Putamen (tissue), 1 donor: ENCODE measurements at places on chromosomes 5 and 9.

- no peak for DNase-seq
Observed at GRCh38 chr5:54927097-54927746, 58.2 kb downstream of the ESM1 start.

DNA sequence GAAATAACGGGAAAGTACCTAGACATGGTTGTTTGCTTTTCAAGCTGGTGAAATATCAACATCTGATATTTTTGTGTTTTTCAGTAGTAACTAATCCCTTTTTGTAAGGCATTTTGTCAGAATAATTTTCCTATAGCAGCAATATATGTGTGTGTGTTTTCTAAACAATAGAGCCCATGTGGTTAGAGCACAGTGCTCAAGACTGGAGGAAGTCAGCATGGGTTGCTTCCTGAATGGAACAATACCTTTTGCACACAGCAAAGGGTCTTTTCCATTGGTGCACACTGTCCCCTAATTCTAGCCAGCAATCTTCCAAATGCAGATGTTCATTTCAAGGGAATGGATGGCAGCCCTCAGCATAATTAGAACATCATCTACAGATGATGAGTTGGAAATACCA, 270.1 kb downstream of the AOPEP start:
- DNase-seq, result no peak

- DNase-seq, result no peak
Observed at GRCh38 chr5:167269146-167269545, 1022.3 kb upstream of the WWC1 start.

GRCh38 chr9:104177003-104177611, 83.0 kb downstream of the SMC2 start:
- DNase-seq, result no peak

GRCh38 chr5:41891066-41891707, 13.0 kb upstream of the RIMOC1 start:
- DNase-seq, result no peak

GRCh38 chr5:59722874-59723273, 170.7 kb downstream of the PDE4D start:
- DNase-seq, result peak; percentile 16

DNA sequence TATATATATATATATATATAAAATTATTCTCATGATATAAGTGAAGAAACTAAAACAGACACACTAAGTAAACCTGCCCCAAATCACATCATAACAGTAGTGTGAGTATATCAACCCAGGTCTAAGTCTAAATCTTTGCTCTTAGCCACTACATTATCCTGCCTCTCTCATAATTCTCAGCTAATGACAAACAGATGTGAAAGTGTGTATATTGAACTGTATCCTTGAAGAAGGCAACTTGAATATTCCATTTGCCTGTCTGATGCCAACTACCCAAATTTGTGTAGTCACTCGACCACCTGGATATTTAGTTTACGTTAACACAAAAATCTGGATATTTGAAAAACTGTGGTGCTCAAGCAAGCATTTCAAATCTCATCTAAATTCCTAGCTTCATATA, 97.4 kb downstream of the PPP2R2B start:
- no peak for DNase-seq

DNA sequence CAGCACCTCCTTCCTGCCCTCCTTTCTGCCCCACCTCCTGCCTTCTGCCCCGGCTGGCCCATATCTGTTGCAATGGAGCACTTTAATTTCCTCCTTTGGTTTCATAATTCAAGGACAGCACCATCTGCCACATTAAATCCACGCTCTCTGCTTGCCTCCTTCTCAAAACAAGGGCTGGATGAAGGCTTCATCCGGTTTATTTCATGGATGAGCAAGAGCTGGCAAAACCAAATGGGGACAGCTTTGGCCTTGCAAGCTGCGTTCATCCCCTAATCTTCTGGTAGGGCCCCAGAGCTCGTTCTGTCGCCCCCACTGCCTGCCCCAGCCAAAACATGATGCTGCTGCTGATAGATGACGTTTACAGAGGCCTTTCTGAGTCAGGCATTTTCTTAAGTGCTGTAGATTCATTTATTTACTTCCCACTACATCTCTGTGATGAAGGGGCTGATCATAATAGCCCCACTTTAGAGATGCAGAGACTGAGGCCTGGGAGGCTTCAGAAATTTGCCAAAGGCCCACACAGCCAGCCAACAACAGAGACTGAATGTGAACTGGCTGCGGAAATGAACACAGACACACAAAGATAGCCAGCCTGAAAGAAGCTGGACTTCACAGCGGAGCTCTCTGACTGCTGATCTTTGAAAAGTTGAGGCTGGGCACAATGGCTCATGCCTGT, 115.6 kb upstream of the CPEB4 start:
- no peak for DNase-seq

DNA sequence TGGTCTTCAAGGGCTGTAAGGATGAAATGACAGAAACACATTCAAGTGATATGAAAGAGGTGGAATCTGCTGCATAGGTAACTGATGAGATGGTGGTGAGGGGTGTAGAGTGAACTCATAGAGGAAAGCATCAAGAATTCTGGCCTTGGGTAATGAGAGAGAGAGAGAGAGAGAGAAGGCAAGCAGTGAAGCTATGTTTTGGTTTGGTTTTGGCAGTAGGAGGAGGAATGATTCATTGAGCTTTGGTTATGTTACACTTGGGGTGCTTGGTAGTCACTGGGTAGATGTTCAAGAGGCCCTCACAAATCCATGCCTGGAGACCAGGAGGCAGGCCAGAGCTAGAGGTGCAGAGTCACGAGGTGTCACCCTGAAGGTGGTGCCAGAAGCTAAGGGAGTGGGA, 89.5 kb downstream of the EGFLAM start:
- no peak for DNase-seq

- no peak for DNase-seq
Observed at GRCh38 chr5:148314731-148315130, 2.5 kb downstream of the SPINK7 start.

GRCh38 chr5:177594071-177594470, 2.1 kb downstream of the TMED9 start:
- no peak for DNase-seq

- no peak for DNase-seq
Observed at GRCh38 chr5:36897616-36898015, 21.0 kb downstream of the NIPBL start.

DNA sequence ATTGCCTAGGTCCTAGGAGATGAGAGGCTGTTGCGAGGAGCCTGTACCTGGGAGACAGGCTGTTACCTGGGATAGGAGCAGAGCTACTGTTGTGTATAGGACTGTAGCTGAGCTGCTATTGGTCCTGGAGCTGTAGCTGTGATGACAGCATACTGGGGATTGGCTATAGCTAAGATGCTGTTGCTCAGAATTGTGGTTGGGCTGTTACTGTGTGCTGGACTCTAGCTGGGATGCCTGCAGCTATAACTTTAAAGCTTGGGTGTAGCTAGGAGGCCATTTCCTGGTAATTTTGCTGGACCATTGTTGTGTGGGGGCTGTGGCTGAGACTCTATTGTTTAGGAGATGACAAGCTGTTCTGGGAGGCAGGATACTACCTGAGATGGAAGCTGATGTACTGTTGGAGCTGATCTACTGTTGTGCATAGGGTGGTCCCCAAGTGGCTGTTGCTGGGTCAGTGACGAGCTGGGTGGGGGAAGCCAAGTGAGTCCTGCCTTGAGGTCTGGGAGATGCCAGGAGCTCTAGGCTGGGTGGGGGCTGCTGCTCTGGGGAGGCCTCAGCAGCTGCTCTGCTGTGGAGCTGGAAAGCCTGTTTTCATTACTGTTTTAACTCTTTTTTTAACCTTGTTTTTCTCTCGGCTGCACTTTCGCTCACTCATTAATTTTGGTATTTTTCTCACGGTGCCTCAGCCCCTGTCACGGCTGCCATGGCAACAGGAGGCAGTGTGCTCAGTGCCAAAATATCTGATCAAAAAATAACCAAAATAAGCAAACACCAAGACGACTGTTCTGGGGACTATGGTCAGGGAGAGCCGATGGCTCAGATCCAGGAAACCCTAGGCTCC, 3.0 kb upstream of the PCDH1 start:
- no peak for DNase-seq

DNA sequence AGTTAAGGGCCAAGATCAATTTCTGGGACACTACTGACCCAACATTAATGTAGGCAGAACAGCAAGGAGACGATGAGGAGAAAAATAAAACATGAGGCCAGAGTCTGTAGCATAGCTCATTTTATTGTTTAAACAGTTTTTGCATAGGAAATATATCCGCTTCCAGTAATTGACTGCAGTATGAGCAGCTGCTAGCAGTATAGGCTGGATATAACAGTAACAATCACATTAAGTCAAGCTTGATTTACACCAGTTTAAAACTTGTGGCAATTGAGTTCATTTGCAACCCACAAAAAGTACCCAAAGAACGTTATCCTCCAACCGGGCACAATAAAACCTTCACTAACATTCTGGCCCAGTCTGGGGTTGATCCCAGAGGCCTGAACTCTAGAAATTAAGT, 232.2 kb downstream of the NFIB start:
- DNase-seq, result no peak

- DNase-seq, result peak; percentile 64
Observed at GRCh38 chr5:172364773-172365172, 81.2 kb upstream of the UBTD2 start.

DNA sequence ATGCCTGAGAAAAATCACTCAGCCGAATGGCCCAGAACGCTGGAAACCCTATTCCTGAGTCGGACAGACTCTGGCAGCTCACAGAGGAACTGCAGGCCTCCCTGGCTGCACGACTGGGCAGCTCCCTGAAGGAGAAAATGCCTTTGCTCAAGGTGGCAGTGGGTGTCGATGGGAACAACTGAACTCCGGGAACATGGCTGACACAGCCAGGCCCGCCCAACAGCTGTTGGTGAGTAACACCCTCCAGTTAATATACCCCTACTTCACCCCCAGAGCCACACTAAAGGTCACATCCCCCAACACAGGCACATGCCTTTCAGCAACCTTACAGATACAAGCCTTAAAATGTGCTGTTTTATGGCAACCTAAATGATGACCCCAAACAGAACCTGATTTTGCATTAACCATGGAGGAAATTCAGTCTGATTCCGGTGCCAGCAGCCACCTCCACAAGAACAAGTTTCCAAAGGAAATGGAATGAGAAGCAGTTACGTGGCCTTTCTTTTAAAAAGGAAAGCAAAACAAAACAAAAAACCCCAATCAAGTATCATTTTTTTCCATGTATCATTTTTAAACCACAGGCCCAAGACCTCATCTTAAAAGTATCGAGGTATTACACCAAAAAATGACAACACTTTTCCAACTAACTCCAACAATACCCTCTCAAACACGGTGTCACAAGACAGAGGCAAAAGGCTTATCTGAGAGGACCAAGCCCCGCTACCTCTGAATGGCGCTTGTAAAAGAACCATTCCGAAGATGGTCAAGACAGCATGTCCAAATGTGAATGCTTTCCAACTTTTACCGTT, 3.1 kb downstream of the KLF9 start:
- DNase-seq, result no peak

- DNase-seq, result no peak
Observed at GRCh38 chr9:89817151-89817950, 212.5 kb downstream of the GADD45G start.

DNA sequence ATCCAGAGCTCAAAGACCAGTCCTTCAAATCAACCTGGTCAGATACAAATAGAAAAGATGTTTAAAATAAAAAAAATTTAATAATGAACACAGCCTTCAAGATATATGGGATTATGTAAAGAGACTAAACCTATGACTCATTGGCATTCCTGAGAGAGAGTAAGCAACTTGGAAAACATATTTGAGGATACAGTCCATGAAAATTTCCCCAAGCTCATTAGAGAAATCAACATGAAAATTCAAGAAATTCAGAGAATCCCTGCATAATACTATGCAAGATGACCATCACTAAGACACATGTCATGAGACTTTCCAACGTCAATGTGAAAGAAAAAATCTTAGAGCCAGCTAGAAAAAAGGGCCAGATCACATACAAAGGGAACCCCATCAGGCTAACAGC, 512.9 kb upstream of the PTGER4 start:
- no peak for DNase-seq

GRCh38 chr5:83015676-83016075, 61.5 kb downstream of the TMEM167A start:
- DNase-seq, result no peak

DNA sequence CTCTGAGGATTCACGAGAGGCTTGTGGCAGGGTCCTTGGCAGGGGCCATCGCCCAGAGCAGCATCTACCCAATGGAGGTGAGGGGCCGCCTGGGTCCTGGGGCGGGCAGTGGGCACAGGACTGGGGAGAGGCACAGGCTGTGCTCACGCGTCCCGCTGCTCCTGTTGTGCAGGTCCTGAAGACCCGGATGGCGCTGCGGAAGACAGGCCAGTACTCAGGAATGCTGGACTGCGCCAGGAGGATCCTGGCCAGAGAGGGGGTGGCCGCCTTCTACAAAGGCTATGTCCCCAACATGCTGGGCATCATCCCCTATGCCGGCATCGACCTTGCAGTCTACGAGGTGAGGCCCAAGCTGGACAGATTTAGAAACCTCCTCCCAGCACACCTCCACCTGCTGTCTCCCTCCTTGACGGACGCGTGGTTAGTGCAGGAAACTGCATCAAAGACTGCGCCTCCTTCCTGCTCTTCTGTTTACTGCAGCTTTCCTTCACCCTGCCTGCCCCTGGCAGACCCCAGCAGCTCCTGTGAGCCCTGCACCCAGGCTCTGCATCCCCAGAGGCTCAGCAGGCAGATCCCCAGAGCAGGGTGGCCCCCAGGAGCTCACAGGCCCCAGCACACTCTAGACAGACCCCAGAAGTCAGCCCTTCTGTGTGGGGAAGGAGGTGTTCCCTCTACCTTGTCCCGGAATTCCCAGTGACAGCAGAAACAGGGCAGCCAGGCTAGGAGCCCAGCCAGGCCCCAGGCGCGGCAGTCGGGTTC, 21.2 kb downstream of the PTGES2 start:
- no peak for DNase-seq

GRCh38 chr5:179231309-179231708, 114.0 kb downstream of the ADAMTS2 start:
- DNase-seq, result no peak

- no peak for DNase-seq
Observed at GRCh38 chr5:122473138-122473843, 161.3 kb downstream of the SNCAIP start.

DNA sequence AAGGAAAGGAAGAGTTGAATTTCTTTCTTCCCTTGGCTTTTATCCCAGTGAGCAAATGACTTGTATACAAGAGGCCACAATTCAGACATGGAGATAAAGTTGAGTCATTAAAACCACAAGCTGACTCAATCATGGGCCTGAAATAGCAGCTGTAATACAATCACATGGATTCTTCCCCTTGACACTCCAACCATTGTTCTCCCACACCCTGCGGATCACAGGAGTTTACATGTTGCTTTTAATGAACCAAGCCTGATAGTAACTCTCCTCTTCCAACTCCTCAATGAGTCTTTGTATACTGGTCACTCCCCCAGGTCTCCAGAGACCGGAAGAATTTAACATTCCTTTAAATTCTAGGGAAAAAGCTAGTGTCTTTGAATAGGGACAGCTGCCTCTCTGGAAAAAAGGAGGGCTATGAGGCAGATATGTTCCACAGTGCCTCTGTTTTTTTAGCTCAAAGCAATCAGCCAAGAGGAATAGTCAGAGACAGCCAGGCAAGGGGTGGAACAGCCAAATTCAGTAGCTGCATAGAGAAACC, 32.4 kb downstream of the PCDHGC5 start:
- DNase-seq, result peak; percentile 85

- no peak for DNase-seq
Observed at GRCh38 chr5:79602889-79603288, 9.4 kb upstream of the TENT2 start.

- no peak for DNase-seq
Observed at GRCh38 chr9:34446468-34446891, 11.9 kb downstream of the FAM219A start.

- no peak for DNase-seq
Observed at GRCh38 chr5:33462456-33462855, 21.7 kb downstream of the TARS1 start.

- DNase-seq, result no peak
Observed at GRCh38 chr5:102863058-102863457, 108.0 kb downstream of the PAM start.

- no peak for DNase-seq
Observed at GRCh38 chr5:14741801-14742440, 77.4 kb downstream of the OTULIN start.
